ENCODE measurements at places on chromosomes 4 and X. TPM values are rescaled to one million over a fixed set of nuclear protein-coding genes. Genes with fewer than 3 reads are reported as not detected.

DNA sequence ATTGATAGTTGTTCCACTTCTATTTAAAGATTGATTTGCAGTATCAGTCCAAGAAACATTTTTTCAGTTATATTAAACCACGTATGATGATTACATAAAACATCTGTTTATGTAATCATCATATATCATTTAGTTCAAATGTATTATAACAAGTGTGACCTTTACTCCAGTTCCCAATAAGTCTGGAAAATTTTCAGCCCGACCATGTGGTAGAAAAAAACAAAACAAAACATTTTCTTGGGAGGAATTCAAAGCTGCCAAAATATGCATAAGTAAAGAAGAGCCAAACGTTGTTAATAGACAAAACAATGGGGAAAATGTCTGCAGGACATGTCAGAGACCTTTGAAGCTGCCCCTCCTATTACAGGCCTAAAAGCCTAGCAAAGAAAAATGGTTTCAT lies 709.1 kb downstream of the FAT4 start:
- no peak for DNase-seq

- no peak for DNase-seq
These were observed 95.8 kb downstream of the RNF150 start for GRCh38 chr4:141037446-141037845.

DNA sequence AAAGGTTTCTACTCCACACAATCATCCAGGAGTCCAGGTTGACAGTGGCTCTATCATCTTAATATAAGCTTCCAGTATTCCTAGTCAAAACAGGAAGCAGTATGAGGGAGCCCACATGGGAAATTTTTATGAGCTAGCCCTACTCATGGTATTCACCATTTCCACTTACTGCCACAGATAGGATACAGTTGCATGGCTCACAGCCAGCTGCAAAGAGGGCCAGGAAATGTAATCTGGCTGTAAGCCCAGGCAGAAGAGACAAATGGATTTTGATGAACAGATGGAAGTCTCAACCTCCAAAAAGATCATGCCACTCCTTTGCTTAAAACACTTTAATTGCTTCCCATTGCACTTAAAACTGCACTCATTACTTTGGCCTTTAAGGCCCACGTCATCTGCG lies 150.6 kb downstream of the ADAMTS3 start:
- peak; percentile 54 for DNase-seq

Gene TNMD
- not detected for total RNA-seq

Gene CENPVL3
- not detected for total RNA-seq

DNA sequence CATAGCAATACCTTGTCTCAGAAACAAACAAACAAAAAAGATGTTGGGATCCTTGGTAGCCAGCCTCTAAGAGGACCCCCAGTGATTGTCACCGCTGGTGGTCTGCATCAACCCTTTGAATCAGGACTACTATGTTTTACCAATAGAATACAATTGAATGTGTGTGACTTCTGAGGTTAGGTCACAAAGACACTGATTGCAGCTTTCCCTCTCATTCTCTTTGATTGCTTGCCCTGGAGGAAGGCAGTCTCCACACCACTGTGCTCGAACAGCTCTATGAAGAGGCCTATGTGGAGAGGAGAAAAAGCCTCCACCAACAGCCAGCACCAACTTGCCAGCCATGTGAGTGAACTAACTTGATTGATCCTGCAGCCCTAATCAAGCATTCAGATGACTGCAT lies 2.8 kb upstream of the SMIM14 start:
- no peak for DNase-seq

- DNase-seq = no peak
These were observed 7.6 kb downstream of the UBE2D3 start for GRCh38 chr4:102819588-102820365.

Gene CFP
- total RNA-seq = 0.43 TPM

Gene SSX3
- not detected for total RNA-seq

Gene ZBTB49
- total RNA-seq = 0.91 TPM

DNA sequence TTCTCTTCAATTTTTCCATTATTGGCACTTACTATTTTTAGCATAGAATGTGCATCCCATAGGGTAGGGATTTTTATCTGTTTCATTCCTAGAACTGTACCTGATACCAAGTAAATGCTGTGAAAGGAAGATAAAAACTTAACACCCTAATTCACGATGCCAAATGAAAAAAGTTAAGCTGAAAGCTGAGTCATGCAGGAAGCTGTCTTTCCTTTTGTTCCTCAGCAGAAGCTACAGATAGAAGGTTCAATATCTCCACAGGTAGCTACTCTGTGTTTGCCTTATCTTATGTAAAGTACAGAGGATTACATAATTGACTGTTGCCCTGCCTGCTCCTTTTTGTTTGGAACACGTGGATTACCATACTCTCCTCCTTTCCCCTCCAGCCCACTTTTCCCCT lies 77.0 kb downstream of the LRP2BP start:
- peak; percentile 47 for DNase-seq

Gene CT55
- 1.5 TPM for total RNA-seq

Gene COL4A6
- 0.03 TPM for total RNA-seq

DNA sequence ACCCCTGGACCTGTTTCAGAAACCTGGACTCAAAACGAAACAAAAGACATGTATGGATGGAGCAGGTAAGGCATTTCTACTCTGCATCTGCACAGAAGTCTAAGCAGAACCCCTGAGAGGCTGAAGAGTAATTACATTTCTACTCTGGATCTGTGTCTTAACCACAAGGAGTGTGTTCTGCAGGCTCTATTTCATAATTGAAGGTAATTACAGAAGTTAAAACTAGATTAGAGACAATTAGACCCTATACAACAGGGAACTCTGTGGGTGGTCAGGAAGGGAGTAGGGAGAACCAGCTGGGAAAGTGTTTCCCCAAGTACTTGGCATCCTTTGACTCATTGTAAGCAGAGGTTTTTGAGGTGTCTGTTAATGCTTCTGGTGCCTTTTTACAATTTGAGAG lies 69.8 kb downstream of the IGSF1 start:
- DNase-seq = no peak

GRCh38 chr4:152707632-152708031 lies 27.8 kb upstream of the TMEM154 start:
- DNase-seq = no peak

- no peak for DNase-seq
These were observed 468.2 kb downstream of the ZIC3 start for GRCh38 chrX:138034136-138034535.

DNA sequence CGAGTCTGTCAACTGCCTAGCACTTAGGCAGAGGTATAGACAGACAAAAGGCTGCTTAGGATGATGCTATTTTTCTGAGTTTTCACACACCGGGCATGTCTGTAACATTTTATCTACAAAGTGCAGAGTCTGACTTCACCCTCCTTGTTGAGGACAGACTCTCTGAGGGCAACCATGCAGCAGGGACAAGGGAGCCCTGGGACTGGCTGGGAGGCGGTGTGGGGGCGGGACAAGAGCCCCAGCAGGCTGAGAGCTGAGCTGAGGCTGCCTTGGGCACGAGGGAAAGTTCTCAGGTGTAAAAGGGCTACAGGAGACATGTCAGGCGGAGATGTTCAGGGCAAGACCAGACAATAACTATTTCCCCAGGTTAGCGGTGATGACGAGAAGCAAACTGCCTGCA lies 81.6 kb downstream of the GATB start:
- no peak for DNase-seq

- DNase-seq = no peak
These were observed 77.5 kb downstream of the TMEM156 start for GRCh38 chr4:38954727-38955126.

DNA sequence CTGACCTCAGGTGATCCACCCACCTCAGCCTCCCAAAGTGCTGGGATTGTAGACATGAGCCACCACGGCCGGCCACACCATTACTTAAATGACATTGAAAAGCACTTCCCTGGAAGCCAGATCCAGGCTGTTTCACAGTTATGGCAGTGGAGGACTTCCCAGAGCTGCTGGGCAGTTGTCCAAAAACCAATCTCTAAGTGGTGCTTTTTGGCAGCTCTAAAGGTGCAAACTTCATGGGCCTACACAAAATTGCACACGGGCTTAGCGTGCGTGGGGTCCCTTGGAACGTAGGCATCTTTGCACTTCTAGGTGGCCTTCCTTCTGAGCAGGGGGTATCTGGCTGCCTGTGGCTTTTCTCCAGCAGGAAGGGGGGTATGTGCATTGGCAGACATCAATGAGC lies 172.3 kb downstream of the SHOX start:
- DNase-seq = no peak

GRCh38 chr4:86011117-86011516 lies 348.7 kb downstream of the MAPK10 start:
- DNase-seq = peak; percentile 3

GRCh38 chrX:83508006-83508405 lies at the start of gene POU3F4:
POU3F4 (plus strand) TSS chrX:83508290; CDS start chrX:83508325, 35 bp downstream.
- no peak for DNase-seq

- DNase-seq = no peak
These were observed 44.3 kb upstream of the FAM47C start for GRCh38 chrX:36963852-36964251.

- DNase-seq = peak; percentile 27
These were observed 335.7 kb downstream of the FSTL5 start for GRCh38 chr4:161828061-161828460.

DNA sequence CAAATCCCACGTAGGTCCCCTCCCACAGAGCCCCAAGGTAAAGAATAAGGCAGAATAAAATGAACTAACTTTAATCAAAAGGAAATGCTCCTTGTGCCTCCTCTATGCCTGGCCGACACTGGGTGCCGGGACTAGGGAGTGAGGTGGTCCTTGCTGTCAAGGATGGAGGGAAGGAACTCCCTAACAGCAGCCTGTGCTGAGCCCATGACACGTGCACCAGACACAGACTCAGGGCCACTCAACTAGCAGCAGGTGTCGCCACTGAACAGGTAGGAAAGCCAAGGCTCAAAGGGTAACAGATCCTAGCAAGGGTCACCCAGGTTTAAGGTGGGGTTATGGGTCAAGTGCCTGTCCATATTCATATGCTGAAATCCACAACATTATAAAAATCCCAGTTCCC lies 29.2 kb downstream of the MSX1 start:
- no peak for DNase-seq

DNA sequence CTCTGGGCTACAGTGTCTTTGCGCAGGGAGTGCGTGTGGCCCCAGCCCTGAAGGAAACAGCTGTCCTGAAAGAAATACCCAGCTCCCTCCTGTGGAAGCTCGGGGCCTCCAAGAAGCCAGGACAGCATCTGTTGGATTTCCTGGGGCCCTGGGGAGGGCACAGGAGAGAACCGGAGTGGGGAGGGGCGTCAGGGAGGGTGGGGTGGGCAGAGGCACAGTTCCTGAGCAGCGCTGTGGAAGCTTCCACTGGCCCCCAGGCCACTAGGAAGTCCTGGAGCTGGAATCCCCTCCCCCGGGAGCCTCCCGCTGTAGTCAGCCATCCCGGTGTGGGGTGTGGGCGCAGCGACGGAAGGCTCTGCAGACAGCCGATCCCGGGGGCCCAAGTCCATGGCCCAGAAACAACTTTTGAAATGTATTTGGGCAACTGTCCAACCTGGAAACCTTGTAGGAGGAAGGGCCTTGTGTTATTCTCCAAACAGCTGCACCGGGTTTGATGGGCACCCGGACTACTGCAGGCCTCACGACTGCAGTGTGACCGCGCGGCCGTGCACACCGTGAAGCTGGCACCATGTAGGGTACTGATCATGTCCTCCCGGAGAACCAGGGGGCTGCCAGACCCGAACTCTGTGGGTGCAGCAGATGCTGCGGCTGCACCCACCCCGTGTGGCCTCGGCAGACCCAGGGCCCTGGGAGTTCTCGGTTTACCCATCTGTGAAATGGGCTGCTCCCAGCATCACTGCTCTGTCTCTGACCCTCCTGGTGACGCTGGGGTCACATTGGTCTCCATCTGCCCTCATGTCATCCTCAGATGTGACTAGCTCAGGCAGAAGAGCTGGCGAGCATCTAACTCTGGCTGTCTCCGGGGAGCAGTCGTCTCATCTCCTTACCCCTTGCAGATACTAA lies 68.5 kb upstream of the HMX1 start:
- DNase-seq = no peak

- DNase-seq = no peak
These were observed 6.3 kb upstream of the HAUS3 start for GRCh38 chr4:2248044-2248780.

DNA sequence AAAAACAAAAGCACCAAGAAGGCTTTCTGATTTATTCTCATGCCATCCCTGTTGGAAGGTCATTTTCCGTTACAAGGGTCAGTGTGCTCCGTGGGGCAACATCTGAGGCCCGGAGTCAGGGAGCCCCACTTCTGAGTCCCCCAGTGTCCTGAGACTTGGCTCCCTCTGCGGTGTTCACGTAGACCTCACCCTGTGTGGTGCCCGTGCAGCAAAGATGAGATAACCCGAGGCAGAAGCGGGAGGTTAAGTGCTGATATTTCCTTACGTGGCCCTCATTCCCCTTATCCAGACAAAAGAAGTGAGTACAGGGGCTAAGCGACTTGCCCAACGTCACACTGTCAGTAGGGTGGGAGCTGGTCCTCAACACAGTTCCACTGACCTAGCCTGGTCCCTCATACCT lies 3.5 kb downstream of the JAKMIP1 start:
- no peak for DNase-seq

GRCh38 chrX:44104699-44105098 lies 131.5 kb upstream of the NDP start:
- no peak for DNase-seq

DNA sequence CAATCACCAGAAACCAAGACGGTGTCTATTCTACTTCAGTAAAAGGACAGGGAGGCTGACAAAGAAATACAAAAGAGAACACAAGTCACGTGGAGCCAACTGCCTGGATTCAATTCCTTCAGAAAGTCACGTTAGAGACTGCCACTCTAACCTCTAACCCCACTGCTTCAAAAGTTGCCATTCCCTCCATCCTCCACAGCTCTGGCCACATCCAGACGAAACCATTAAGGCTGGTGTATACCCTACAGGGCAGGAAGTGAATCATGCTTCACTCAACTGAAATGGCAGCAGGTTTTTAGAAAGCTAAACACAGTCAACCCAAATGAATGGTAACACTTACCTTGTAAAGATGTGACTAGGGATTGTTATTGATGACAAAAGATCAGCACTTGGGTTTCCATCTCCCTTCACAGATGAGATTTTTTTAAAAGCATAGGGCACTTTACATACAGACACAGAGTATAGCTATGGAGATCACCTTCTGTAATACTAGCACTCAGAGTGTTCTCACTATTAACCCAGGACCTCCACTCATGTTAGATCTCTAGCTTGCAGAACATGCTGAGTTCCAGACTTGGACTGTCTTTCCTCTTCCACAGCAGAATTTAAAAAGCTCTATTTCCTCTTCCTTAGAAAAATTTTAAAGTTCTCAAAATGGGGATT lies 37.4 kb downstream of the MAML3 start:
- peak; percentile 51 for DNase-seq

DNA sequence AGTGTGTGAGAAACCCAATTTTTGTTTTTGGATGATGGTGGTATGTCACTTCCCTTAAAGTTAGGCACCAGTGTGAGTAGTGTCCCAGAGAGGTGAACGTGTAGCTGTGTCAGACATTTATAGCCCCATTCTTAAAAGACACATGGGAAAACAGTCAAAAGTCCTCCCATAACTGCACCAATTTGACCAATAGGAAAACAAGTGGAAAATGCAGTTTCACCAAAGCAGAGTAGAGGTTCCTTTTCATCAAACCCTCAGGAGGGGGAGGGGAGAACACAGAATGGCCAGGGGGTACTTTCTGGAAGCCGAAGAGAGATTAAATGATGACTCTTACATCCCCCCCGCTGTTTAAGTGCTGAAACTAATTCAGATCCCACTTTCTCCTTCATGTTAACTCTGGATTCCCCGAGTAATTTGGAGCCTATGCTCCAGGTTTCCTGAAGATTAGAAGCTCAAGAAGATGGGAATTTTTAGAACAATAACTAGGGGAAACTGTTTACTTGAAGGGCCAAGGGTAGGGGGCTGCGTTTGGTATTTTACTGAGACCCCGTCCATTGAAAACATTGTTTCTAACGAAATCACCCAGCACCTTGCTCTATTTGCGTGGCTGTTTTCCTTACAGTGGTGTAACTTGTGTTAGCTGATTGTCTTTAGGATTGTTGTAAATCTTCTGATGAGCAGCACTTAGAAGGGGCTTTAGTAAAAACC lies 2.1 kb upstream of the LEF1 start:
- DNase-seq = no peak

Measured in A172 (cell line).